ENCODE measurements at places on chromosomes 4 and X.

GRCh38 chr4:123484291-123484926 is 87.8 kb downstream of the SPRY1 start:
- no peak for DNase-seq

- no peak for DNase-seq
Measured at GRCh38 chr4:2450394-2451035, 18.4 kb upstream of the RNF4 start.

DNA sequence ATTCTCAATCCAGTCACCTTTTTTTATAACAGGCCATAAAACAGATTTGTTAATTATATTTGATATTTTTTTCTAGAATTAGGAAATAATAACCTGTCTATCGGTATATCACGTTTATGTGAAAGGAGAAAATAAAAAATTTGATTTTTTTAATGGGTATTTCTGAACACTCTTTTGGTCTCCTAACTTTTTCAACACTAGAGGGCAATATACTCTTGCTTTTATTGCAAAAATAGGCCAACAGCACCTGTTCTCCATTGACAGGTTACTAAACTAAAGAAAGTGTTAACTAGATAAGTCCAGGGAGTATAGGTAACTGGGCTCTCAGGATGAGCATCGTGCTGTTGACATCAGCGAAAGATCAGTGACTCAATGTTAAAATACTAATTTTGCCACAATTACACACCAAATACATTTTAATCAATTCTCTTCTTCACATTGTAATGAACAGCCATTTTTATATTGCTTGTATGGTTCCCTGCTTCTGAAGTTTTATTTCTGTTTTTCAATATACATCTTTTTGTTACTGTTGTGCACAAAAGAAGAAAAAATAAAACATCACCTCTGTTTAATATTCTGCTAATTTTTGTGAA is 22.8 kb downstream of the NDST4 start:
- DNase-seq = no peak

GRCh38 chrX:103362474-103362873 is 6.2 kb downstream of the TCEAL9 start:
- DNase-seq = no peak

- DNase-seq = no peak
Measured at GRCh38 chr4:105147016-105147552, 408 bp downstream of the TET2 start.

DNA sequence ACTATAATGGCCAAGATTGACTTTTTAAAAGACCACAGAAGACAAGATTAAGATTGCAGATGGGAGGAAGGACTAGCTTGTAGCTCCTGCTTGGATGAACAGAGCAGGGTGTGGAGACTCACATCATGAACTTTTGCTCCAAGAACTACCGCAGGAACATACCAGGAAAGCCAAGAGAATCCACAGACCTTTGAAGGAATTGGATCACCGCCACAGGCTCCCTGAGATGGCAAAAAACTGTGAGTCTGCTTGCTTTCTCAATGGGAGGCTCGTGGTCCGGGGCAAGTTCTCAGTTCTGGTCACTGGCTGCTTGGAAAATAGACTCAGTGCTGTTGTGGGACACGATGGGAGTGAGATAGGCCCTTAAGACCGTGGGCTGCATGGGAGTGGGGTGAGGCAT is 276.6 kb downstream of the CCSER1 start:
- no peak for DNase-seq

DNA sequence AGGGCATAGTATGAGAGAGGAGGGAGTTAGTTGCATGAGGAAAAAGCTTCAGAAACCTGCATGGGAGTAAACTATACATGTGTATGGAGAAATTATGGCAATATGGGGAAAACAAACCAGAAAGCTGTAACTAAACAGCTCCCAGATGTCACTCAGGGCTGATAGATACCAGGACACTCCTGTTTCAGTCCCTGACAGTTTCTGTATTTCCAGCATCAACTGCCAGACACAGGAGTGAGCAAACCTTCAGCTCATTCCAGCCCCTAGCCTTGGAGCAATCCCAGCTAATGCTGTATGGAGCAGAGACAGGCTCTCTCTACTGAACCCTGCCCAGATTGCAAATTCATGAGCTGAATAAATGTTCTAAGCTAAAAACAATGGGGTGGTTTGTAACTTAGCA is 382.9 kb upstream of the MAGEB18 start:
- DNase-seq = no peak

DNA sequence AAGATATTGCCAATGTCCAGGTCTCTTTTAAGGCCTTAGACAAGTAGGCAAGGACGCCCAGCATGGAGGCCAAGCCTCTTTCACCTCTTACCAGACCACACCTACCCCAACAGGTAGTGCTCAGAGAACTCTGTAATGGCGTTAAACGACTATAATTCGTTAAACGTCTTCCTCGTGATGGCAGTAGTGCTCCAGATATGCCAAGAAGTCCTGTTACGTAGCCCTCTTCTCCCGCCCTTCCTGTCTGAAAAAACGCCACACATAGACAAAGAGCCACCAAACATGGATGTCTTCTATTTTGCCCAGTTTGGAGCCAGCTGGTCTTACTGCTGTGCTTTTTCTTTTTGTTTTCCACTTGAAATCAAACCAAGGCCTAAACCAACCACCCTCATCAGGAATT is 190.7 kb downstream of the OR13H1 start:
- DNase-seq = peak; percentile 16

GRCh38 chr4:80171656-80172055 is 25.6 kb upstream of the PRDM8 start:
- DNase-seq = no peak

DNA sequence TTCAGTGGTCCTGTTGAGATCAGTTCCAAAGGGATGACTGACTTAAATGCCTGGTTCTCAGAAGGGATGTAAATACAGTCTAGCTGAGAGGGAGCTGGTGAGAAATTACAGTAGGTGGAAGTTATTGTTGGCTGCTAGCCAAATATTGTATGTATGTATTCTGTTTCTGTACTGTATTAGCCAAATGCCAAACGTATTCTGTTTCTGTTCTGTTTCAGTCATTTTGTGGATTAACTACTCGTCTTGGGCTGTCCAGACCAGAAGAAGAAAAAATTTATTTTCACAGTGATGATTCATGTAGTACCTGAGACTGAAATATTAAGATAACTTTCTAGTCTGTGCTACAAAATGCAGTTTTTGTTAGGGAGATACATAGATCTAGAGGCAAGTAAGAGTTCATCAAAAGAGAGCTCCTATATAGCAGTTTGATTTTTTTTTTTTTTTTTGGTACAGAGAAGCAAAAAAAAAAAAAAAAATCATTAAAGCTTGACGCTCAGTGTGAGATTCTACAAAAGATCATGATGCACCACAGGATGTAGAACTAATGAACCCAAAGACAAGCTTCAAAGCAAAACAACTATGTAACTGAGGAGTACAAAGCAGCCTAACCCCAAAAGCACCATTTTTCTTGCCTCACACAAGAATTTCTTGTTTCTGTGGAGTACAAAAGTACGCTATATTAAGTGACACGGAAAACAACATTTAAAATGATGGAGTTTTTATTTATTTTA is 54.8 kb downstream of the CASP6 start:
- DNase-seq = no peak

GRCh38 chrX:725971-726370 is 95.4 kb downstream of the SHOX start:
- DNase-seq = no peak

DNA sequence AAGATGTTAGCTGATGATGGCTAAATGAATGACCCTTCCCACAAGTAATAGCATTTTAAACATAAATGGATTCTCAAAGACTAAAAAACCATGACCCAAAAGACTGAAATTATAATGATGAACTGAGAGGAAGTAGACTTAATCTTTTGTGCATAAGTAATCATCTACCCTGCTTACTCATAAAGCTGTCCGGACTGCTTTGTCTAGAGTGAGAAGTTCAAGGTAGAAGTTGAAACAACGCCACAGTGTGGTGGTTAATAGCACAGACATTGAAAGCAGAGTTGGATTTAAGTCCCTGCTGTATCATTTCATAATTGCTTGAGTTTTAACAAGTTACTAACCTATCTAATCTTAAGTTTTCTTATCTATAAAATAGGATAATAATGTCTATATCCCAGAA is 346.6 kb downstream of the CENPC start:
- DNase-seq = no peak

All from esophagus squamous epithelium (tissue), 5 donors.